Endothelial cell of umbilical vein (primary cell): ENCODE measurements at places on chromosomes 13 and 19. TPM values are rescaled to one million over a fixed set of nuclear protein-coding genes. Genes with fewer than 3 reads are reported as not detected.
A peak's percentile ranks its signal among the peaks of the same experiment; 100 is the strongest.

GRCh38 chr13:32281096-32281495, 34.1 kb downstream of the ZAR1L start:
- no peak for DNase-seq

DNA sequence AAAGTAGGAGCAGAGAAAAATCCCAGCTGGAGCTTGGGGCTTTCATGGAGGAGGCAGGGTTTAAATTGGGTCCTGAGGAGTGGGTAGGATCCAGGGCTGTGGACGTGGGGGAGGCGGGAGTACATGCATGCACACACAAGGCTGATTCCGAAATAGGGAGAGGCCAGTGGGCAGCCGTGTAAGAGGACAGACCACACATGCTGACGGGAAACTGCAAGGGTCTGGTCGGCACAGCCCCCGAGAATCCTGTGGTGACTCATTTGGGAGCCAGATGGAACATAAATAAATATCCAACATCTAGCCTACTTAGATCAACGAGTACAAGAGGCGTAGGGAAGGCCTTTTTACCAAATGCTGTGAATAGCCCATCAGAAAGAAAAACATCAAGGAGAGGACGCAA, 216.3 kb upstream of the ZNF507 start:
- no peak for DNase-seq

GRCh38 chr19:3178377-3178972, at the start of gene S1PR4:
Gene S1PR4, plus strand, starts transcription at chr19:3178769. Its CDS starts 24 bp downstream, at chr19:3178793.
- peak; percentile 35 for DNase-seq

- DNase-seq = no peak
Measured at GRCh38 chr13:50387051-50387581, 371.9 kb downstream of the KCNRG start.

DNA sequence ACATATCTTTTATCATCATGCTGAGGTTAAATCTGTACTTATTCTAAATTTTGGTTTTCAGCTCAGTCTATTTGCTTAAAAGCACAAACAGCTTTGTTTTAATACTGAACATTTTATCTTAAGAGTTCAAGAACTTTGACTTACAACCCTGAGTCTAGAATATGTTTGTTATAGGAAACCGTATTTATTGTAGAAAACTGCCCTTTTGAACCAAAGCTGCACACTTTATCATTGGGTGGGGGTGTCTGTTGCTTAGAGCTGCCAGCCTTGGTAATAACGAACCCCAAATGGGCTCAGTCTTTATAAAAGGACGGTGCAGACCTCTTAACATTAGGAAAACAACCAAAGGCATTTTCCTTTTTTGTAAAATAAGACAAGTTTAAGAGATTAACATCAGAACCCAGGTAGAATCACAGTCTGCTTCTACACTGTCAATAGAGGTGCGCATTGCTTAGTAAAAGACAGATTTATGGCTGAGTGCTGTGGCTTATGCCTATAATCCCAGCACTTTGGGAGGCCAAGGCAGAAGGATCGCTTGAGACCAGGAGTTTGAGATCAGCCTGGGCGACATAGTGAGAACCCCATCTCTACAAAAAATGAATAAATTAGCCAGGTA, 14.7 kb downstream of the ADGRE3 start:
- no peak for DNase-seq

GRCh38 chr13:78376033-78376432, 227.3 kb downstream of the POU4F1 start:
- no peak for DNase-seq

DNA sequence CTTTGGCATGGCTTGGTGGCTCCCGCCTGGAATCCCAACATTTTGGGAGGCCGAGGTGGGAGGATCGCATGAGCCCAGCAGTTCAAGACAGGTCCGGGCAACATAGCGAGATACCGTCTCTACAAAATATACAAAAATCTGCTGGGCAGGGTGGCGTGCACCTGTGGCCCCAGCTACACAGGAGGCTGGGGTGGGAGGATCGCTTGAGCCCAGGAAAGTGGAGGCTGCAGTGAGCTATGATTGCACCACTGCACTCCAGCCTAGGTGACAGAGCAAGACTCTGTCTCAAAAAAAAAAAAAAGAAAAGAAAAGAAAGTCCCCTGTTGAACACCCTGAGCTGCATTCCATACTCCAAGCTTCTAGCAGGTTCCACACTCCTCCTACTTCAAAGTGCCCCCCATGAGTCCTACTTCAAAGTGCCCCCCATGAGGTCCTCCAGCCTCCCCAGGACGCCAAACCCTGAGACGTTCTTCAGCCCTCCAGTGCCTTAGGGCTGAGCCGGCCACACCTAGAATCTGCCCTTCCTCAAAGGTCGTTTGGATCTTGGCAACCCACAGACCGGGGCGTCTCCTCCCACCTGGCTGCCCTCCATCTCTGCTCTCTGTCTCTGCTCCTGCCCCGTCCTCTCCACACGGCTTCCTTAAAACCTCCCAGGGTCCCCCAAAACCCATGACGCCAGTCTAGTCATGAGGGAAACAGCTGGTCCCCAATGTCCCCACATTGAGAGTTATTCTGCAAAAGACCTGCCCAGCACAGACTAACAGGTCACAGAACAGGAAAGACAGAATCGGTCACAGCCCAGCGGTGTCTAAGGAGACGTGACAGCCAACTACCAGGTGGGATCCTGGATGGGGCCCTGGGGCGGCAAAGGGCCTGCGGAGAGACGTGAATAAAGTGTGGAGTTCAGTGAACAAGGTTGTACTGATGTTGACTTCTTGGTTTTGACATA, 4.8 kb downstream of the TJP3 start:
- no peak for DNase-seq

DNA sequence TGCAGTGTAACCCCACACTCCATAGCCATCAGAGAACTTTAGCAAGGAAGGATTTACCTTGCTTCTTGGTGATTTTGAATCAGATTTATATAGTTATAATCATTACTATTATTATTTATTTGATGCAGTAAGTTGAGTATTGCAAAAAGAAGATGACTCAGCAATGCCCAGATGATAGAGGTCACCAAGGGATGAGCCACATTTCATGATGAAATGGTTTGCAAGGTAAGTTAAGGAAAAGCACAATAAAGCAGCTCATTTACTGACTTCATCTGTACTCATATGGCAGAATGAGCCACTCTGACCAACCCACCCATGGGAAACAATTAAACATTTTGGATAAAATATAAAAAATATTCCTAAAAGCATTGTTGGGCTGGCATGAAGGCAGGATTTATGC, 59.1 kb downstream of the AKAP11 start:
- DNase-seq = no peak

DNA sequence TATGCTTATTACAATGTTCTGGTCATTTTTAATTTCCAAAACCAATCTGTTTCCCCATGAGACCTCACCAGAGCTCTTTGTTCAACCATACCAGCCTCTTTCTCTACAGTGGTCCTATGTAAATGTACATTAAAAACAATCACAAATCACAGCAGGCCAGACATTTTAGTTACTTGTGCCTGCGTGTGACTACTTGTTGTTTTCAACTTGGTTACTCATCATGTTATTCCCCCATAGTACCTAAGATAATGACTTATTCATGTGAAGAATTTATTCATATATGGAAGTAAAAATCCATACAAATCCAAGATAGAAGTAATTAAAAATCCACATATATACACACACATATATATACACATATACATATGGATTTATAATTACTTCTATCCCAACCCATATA, 379.6 kb downstream of the SLITRK6 start:
- DNase-seq = no peak

DNA sequence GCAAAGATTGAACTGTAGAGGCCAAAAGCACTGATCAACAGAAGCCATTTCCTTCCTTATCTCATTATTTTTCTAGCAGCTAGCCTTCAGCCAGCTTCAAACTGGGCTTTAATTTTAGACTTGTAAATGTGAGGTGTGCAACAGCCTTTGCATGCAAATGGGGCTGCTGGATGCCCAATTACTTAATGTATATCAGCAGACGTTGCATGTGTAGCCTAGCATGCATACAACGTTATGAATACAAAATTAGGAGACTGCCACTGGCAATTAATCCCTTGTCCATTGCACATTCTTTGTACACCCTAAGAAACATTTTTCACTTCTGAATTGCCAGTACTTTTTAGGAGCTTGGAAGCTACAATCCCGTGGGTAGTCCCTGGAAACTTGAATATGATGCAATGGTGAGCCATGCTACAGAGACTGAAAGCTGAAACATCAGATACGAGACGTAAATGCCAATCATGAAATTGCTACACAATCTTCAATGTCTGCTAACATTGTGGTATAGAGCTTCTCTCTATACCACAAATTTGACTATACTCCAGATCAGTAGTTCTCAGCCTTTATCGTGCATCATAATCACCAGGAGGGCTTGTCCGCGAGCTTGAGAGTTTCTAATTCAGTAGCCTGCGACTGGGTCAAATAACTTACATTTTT, 20.2 kb downstream of the EPSTI1 start:
- DNase-seq = no peak

GRCh38 chr13:62014299-62014698, 598.6 kb upstream of the PCDH20 start:
- peak; percentile 11 for DNase-seq

DNA sequence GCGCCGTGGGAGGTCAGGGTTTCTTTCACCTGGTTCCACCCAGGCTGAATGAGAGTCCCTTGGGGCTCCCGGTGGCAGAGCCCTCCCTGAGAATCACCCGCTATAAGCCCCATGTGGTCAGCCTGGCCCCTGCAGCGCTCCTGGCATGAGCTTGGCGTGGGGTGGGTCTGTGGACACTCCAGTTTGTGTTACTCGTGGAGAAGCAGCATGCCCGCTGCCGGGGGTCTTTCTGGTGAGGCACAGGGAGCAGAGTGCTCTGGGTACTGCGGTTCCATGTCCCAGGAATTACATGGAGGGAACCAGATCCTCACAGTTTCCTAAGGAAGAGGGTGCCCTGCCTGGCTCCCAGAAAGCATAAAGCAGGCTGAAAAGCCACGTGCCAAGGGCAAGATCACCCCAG, 62.2 kb downstream of the SMARCA4 start:
- no peak for DNase-seq

GRCh38 chr13:33186861-33187291, 98.7 kb downstream of the STARD13 start:
- DNase-seq = peak; percentile 89

- no peak for DNase-seq
Measured at GRCh38 chr13:97468331-97468730, 34.4 kb downstream of the RAP2A start.

DNA sequence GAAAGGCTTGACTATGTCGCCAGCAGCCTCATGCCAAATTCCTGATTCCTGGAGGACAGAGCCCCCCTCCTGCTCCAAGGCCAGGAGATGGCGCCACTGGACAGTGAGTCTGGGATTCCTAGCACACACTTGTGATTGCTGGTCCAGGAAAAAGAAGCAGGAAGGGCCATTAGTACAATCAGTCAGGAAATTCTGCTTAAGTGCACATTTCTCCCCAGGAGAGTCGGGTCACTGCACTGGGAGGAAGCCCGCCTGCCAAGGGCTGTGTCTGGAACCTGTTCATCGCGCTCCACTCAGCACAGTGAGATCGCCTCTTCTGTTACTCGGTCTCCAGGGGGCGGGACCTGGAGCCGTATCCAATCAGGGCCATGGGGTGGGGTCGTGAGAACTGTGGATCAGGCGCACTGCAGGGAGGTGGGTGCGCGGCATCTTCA, 65.1 kb downstream of the ZNF823 start:
- peak; percentile 81 for DNase-seq

GRCh38 chr13:40770609-40770933, 419 bp downstream of the MRPS31 start:
- DNase-seq = no peak

- DNase-seq = no peak
Measured at GRCh38 chr19:45917421-45918091, 3.0 kb upstream of the NANOS2 start.

DNA sequence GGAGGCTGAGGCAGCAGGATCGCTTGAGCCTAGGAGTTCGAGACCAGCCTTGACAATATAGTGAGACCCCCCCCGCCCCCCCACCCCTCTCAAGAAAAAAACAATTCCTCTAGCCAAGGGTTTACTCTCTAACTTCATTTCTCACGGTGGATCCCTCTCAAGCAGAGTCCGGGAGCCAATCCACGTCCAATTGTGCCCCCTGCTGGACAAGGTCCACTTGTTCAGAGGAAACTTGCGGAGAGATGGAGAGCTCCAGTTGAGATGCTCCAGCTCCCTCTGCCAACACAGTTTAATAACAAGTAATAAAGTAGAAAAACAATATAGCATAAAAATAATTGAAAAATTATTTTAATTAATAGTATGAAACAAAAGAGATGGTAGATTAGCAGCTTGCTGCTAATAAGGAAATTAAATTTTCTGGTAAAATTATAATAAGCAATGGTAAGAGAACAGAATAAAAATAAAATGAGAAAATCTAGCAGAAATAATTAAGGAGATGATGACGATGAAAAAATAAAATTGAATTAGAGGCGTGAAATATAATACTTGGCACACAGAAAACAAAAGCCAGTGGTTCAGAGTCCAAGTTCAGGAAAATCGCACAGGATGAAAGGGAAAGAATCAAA, 14.5 kb upstream of the SIGLEC14 start:
- DNase-seq = peak; percentile 69

DNA sequence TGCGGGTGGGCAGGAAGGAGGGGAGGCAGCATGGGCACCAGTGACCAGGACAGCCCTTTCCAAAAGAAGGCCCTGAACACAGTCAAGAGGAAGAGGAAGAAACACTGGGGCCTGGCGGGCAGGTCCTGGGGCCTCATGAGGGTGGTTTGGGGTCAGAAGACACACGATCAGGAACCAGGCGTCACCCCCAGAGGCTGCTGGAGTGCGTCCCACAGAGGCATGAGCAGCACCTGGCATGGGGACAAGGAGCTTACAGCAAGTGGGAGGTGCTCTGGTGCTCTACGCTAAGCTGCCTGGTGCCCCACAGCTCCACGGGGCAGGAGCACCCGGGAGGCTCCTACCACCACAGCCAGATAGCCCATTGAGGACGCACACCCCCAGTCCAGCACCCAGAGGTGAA, 20.0 kb downstream of the ELL start:
- no peak for DNase-seq

The PDCD2L gene
- polyA plus RNA-seq = 20.3 and 24.9 TPM in 2 replicates

The ZNF320 gene
- polyA plus RNA-seq = 7.5 and 7.6 TPM in 2 replicates

The KLK2 gene
- not detected in 2 replicates for polyA plus RNA-seq

The RFXAP gene
- polyA plus RNA-seq = 2.3 and 3.0 TPM in 2 replicates

The ZNF471 gene
- polyA plus RNA-seq = 0.70 and 0.92 TPM in 2 replicates

The GALP gene
- not detected in 2 replicates for polyA plus RNA-seq

The KLC3 gene
- not detected in 2 replicates for polyA plus RNA-seq

The EFNB2 gene
- polyA plus RNA-seq = 42.0 and 50.4 TPM in 2 replicates

The LILRB2 gene
- polyA plus RNA-seq = not detected in 2 replicates

The BLOC1S3 gene
- polyA plus RNA-seq = 13.6 and 13.8 TPM in 2 replicates

The PSG2 gene
- polyA plus RNA-seq = not detected in 2 replicates

The NLRP4 gene
- not detected in 2 replicates for polyA plus RNA-seq

The ADM5 gene
- 3.3 and 4.5 TPM in 2 replicates for polyA plus RNA-seq
